NCI-H1436 (cell line): ENCODE measurements at places on chromosomes 5 and 9.
A peak's percentile ranks its signal among the peaks of the same experiment; 100 is the strongest.

DNA sequence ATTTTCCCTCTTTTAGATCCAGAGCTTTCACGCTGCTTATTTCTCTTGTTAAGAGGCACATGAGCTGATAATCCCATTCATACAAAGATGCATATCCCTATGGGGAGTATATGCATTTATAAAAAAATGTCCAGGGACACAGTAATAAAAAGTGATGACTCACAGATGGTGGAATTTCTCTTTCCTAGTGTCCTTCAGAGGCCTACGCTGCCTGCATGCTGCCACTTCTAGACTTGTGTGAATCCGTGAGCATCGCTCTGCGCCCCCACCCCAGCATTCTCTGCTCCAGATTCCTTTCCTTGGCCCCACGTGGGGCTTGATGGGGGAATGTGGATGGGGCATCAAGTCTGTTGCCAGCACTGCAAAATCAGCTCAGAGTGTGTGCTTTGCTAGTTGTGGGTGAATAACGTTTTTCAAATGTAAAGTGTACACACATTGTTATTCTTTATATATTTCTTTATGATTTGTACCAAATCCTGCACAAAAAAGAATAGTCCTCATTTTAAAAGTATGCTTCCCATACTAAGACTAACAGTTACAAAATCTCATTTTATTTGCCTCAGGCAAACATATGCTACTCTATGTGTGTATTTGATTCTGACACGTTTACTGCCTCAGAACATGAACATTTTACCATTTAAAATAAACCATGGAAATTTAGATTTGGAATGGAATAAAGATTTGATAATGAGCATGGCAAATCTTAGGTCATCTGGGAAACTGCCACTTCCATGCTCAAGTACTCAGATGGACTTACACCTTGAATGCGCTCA, 22.4 kb upstream of the RASGRF2 start:
- no peak for DNase-seq

DNA sequence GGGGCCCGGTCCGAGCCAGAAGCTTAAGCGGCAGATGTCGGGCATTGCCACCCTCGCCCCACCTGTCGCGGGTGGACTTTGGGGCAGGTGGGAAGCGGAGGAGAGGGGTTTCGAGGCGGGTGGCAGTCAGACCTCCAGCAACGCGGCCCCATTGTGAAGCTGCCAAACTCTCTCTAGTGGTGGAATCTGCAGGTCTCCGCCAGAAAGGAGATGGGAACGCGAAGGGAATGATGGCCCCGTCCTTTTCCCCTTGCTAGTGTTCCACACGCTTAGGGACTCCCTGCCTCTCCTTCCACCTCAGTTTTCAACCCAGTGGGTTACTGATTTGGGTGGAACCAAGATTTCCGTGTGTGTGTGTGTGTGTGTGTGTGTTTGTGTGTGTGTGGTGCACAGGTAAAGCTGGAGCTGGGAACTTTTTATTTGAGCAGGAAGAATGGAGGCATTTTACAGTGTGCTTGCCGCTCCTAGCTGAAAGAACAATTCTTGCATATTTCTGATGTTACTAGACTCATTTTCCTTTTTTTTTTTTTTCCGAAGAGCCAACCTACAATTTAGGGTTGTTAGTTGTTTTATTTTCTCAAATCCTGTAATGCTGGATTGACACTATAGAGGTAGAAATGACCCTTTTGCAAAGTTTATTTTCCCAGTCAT, 1.3 kb downstream of the MACIR start:
- peak; percentile 7 for DNase-seq

GRCh38 chr5:72847439-72847838, 31.0 kb downstream of the TNPO1 start:
- no peak for DNase-seq

DNA sequence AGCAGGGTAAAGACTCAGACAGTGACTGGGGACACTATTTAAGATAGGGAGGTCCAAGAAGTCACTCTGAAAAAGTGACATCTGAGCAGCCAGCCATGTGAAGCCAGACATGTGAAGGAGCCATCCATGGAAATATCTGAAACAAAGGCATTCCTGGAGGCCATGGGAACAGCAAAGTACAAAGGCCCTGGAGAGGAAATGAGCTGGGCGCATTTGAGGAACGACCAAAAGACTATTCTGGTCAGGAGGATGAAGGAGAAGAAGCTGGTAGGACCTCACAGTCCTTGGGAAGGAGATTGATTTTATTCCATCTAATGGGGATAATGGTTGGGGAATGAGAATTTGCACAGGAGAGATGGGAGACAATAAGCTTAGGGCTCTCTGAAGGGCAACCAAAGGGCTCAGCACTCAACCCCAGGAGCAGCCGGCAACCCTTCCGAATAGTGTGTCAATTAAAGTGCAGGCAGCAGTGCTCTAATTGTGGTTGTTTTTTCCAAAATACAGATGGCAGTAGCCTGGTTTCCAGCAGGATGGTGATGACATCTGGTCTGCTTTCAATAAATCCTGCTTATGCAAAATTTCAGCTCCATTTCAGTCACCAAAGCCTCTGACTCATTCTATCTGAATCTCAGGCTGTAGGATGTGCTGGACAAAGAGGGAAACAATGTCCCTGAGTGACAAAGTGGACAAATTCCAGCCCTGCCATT, 26.7 kb downstream of the FOXI1 start:
- no peak for DNase-seq

DNA sequence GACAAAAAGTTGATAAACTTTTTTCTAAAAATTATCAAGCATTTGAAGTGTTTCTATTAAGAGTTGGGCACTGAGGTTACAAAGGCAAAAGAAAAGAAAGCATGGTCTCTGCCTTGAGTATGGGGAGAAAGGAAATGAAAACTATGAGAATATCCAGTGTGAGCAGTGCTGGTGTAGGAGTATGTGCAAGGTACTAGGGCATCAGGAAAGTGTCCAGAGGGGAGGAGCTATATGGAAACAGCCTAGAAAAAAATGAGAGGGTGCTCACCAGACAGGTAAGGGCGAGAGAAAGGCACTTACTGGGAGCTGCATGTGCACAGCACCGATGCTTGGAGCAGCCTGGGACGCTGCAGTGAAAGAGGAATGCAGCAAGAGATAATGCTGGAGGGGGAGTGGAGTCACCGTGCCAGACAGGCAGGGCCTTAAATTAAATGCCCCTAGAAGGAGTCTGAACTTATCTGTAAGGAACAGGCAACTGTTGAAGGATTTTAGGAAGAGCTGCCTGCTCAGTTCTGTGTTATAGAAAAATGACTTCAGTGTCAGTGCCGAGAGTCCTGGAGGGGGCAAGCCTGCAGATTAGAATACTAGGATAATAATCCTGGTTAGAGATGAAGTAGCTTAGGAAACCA, 14.0 kb downstream of the MCC start:
- DNase-seq, result no peak

DNA sequence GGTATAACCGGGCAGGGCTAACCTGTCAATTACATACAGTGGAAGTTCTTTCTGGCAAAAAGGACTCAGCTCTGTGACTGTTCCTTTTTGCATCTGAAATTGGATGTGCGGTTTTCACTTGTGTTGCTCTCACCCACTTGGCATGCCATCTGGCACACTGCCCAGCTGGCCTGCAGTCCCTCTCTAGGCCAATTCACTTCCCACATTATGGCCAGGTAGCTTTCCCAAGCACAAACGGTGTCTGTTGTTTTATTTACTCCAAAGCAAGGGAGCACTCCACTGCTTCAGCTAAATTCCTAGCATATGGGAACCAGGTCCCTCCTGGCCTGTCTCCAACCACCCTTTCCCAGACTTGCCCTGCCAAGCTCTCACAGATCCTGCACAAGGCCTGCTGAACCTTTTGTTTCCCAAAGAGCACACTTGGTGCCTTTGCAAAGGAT, 132.5 kb downstream of the SEMA6A start:
- DNase-seq, result no peak

DNA sequence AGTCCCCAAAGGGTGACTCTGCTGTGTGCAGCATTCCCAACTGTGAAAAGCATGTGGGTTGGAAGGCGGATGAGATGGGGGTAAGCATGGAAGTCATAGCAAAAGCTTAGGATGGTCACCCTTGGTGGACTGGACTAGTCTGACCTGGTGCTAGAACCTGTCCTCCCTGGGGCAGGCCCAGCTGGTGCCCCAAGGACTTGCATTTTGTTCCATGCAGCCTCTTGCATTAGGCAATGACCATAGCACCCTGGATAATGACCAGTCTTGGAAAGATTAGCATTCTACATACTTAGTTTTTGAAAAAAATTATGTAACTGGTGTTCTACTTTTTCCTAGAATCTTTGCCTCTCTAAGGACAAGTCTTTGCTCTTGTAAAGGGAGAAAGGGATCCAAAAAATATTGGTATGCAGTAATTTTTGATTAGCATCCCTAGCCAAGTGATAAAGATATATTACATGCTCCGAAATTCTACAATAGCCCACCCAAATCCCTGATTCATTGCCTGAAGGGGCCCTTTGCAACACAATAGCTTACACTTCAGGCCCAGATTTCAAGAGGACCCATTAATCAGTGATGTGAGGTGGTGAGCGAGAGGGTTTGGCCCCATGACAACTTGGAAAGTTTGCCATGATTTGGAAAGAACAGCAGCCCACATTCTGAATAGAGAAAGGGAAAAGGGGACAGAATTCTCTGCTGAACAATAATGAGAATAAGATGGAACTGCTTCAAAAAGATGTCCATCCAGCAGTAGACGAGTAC, 93.3 kb upstream of the CD180 start:
- no peak for DNase-seq

DNA sequence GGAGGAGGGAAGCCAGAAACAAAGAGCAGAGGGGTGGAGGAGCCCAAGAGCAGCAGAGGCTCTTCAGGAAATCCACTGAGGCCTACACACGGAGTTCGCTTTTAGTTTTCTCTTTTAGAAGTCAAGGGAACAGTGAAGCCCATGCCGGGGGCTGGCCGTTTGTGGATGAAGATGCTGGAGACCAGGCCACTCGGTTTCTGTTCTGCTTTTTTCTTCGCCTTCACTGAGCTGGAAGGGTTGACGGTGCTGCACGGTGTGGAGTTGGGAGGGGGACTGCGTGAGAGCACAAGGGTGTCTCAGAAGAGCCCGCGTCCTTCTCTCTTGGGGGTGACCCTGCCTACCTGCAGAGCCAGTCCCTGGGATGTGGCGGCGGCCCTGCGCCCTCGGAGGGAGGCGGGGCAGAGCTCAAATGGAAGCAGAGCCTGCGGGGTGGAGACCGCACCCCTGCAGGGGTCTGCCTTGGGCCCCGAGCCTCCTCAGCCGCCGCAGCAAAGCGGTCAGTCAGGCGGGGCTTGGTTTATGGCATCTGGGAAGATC, 68.5 kb upstream of the CACNA1B start:
- DNase-seq, result no peak

GRCh38 chr9:107751567-107752210, 262.1 kb upstream of the KLF4 start:
- DNase-seq, result no peak

DNA sequence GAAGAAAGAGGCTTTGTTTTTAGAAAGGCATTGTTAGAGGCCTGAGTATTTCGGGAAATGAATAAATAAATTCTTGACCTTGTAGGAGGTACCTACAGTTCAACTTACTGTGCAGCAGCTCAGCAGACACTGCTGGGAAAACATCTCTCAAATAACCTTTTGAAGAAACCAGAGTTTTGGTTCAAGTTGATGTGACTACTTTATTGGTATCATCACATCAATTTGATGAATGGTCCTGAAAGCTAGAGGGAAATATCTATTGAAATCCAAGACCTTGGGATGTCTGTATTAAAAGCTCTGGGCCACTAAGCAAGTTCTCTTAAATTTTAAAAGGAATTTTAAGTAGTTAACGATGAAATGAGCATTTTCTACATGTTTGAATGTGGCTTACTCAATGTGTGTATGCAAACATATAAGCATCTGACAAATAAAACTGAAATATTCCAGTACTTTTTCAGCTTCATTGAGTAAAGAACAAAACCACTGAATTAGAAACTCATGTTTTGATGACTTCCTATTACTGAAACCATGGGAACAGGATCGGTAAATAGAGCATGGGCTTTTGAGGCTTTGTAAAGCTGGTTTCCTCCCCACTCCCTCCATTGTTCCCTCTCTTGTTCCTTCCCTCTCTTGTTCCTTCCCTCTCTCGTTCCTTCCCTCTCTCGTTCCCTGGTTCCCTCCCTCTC, 36.7 kb downstream of the SLC27A6 start:
- DNase-seq, result no peak

- no peak for DNase-seq
Measured at GRCh38 chr9:12696931-12697622, 3.9 kb downstream of the TYRP1 start.

DNA sequence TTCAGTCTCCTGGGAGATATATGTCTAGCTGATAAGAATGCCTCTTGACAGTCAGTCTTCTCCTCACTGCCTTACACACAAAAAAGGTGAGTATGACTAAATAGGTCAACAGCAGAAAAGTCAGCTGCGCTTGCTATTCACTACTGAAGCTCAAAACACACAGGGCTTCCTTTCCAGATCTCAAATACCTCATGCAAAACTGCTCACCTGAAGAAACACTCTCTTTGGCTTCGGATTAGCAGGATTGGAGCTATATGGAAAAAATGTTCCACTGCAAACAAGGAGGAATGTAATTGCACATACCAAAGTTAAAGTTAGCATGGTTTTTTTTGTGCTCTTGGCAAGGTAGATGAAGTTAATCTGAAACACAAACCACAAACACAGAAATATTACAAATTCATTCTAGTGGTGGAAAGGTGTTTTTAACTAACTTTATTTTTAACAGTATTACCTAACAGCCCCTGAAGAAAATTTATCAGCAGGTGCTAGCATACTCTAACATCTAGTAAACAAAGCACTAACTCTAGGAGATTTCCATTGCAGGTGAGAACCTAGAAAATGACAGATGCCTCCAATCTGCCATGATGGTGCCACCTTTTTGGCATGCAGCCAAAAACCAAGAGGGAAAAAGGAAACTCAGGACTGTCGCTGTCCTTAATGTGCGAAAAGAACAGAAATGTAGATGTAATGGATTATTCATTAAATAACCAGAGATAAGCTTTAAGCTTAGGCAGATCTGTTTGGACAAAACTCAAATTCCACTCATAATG, 31.8 kb downstream of the ERMP1 start:
- DNase-seq, result no peak

- DNase-seq, result no peak
Measured at GRCh38 chr9:73357607-73358006, 205.9 kb downstream of the ANXA1 start.

DNA sequence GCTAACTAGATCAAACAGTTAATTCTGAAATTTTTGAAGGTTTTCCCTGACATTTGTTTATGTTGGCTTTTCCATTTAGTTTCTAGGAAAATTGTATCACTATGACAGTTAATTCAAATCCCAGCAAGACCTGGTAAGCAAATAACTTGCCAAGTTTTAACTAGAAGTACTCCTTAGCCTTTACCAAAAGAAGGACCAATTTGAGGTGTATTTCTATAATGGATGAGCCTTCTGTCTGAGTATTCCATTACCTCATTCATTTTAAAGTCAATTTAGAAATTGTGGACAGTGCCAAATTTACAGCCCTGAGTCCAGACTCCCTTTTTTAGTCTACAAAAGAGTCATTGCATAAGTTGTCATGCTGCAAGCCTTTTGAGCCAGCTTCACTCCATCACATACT, 687.6 kb downstream of the CETN3 start:
- DNase-seq, result no peak
